ENCODE measurements at places on chromosomes 12 and 14. TPM values are rescaled to one million over a fixed set of nuclear protein-coding genes. Genes with fewer than 3 reads are reported as not detected.

DNA sequence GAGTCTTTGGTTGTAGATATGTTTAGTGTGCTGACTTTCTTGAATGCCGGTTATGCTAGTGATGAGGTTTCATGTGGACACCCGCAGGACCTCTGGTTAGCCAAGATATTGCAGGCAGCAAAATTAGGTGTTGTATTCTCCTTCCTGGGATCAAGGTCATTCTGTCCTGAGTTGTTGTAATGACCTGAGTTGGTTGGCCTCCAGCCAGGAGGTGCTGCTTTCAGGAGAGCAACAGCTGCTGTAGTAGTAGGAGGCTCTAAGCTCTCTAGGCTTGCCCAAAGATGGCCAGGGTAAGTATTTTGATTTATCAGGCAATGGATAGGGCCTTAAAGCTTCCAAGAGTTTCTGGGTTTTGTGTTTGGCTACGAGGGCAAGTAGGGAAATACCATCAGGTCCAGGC lies 56.0 kb upstream of the BDKRB2 start:
- DNase-seq: no peak

DNA sequence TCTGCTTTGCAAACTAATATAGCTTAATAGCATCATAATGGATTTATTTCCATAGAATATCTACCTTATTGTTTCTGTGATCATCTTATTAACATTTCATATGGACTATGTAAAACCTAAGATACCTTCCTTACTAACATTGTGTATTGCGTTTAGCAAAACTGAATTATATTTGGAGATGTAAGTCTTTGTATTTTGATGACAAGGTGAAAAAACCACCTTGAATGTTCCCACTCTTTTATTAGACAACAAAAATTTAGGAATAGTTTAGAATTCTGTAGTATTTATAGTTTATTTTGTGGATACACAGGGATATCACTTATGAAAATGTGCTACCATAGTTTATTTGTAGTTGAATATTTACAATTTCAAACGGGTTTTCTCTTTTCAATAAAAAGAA lies 32.0 kb downstream of the RASSF8 start:
- DNase-seq: no peak

DNA sequence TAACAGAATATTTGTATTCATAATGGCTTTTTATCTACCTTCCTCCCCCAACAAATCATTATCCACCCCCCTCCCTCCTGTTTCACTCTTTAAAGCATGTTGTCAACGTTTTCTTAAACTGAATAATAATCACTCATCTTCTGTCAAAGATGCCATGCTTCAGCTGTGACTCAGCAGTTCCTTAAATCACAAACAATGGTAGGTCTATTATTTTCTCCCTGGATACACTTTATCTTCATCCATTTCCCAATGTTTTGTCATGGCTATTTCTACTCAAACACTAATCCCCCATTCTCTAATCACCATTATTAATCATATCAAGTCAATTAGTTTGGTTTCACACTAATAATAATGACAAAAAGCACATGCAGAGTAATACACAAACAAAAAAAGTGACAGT lies 6.5 kb downstream of the CLEC12B start:
- no peak for DNase-seq

DNA sequence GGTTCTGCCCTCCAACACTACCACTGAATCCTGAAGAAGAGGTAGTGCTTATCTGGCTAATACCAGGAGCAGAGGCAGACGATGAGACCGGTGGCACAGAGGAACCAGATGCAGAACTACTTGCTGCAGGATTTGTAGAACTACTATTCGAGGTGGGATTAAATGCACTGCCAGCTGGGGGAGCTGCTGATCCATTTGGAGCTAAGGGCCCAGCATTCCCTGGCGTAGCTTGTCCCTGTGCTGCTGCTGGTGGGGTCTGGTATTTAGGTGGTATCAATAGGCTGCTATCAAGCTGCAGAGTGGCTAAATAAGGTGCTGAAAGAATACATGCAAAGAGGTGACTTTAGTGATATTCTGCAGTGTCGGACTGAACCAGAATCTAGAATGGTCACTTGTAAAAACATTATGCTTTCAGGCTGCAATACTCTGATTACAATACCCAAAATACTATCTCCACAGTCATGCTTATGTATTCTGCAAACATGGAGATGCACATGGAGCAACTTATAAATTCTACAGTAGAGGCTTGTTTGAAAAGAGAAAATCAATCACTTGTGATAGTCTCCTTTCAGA lies 294.2 kb downstream of the MED13L start:
- no peak for DNase-seq

- no peak for DNase-seq
Measured at GRCh38 chr12:95037906-95038305, 34.4 kb upstream of the NDUFA12 start.

DNA sequence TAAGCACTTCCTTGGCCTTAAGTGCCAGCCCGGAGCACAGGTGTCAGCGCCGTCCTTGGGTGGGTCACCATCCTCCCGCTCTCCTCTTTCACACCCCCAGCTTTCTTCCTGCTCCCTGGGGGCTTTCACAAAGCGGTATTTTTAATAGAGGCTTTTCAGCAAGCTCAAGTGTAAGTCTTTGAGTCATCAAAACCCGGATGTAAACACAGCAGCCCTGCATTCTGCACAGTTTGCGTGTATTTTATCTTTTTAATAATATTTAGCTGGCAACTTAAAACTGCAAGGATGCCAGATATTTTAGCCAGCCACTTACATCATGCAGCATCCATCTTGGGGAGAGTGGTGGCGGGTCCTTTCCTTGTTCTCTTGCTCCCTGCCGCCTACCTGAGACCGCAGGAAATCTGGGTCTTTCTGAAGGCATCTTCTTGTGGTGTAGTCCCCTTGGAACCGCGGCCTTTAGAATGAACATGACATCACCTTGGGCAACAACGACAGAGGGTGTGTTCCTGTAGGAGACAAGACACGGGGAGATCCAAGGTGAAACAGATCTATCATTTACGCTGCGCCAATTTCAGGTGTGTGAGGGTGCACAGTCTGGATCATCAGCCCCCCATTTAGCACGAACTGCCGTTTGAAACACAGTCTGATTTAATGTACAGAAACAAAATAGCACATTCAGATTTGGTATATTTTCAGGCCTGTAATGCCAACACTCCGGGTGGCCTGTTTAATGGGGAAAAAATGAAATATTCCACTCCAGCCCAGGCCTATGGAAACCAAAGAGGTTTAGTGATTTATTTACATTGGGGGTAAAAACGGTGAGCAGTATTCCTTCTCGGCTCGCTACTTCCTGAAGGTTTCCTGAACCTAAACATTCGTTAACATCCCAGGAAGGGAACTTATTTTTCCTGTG lies 12.5 kb upstream of the IRF2BPL start:
- no peak for DNase-seq

DNA sequence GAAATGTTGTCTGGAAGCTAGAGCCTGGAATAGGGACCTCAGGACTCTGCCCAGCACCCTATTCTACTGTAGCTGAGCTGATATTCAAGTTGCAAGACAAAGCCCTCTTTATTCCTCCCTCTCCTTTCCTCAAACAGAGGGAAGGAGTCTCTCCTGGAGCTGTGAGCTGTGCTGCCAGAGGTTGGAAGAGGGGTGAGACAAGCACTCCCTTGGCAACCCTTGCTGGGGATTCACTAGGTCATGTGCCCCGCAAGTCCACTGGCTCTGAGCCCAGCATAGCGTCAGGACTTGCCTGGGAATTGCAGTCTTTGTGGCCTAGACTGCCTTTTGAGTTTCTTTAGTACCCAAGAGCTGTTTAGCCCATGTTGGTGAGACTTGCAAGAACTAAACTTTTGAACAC lies 11.4 kb upstream of the ASCL1 start:
- DNase-seq: no peak

- DNase-seq: no peak
Measured at GRCh38 chr14:64110802-64111201, 183.4 kb downstream of the ESR2 start.

DNA sequence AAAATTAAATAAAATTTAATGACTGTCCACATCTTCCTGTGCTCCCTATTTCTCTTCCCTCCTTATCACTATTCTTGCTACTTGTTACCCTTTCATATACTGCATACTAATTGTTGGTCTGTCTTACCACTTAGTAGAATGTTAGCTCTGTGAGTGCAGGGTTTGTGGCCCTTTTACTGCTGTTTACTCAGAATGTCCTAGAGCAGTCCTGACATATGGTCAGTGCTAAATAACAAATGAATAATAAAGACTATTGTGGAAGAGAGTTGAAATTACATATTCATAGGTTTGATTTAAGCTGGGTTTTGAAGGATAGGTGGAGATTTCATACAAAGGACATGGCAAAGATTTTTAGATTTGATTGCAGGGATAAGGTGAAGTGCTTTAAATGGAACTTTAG lies 24.5 kb downstream of the KTN1 start:
- no peak for DNase-seq

MYF6 gene
- not detected for total RNA-seq

Data from right cardiac atrium (tissue), 5 donors.